ENCODE measurements at places on chromosomes 5 and 9.

- DNase-seq, result no peak
Measured at GRCh38 chr9:35619800-35620158, 1.6 kb upstream of the CD72 start.

DNA sequence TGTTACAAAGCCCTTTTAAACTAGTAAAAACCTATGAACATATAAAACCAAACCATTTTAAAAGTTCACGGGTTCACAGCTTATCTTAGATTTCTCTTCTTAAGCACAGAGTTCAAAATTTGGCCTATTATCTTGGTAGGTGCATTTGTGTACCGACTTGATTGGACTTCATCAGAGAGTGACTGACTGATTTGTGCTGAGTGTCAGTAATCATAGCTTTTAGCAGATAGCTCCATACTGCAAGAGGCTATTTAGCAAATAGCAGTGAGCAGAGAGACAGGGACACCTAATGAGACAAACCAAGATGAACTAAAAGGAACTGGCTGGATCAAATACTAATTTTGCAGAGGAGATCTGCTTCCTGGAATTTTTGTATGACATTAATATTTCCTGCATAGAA lies 274.5 kb downstream of the PRR16 start:
- no peak for DNase-seq

DNA sequence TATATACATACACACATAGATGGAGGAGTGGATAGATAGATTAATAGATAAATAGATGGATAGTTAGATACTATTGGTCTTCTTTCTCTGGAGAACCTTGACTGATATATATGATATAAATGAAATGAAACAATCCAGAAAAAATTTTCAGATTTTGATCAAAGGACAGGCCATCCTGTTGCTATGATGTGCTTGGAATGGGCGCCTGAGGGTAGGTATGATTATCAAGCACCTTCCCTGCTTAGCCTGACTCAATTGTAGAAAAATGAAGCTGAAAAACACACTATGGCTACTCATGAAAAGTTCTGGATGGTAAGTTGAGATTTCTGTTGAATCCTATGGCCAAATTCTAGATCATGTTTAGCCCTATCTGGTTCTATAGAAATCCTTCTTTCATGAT lies 266.5 kb upstream of the KLF4 start:
- no peak for DNase-seq

GRCh38 chr9:124852121-124852828 lies 985 bp upstream of the WDR38 start:
- no peak for DNase-seq

DNA sequence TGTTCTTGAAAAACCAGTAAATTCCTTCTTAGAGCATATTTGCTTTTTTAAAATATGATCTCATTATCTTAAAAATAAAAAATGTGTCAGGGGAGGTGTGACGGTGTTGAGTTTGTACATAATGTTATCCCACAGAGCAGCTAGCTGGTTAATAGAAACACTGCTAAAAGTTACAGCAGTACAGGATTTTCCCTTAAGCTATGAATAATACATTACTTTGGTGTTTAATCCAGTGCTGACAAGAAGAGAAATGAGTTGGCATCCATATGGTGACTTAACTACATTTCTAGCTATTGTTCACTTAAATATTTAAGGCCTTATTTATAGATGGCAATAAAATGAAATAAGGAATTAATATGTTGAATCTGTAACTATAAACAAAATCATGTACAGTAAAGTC lies 883.1 kb downstream of the CDH18 start:
- DNase-seq, result no peak

DNA sequence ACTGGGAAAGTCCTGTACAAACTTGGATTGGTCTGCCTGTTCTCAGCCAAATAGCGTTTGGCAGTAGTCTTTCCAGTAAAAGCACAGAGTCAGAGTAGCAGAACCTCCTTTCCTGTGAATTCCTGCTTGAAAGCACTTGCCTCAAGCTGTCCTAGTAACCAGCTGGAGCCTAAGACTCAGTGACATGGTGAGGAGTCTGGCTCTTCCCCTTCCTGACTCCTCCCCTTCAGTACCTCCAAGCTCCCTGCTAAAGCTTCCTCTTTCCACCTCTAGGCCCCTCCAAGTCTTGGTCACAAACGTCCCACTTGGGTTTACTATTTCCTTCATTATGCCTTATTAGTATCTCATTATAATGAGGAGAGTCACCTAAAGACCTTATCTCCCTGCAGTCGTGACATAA lies 21.4 kb upstream of the FAM81B start:
- DNase-seq, result no peak

- DNase-seq, result no peak
Measured at GRCh38 chr5:172005708-172006320, 624 bp downstream of the FBXW11 start.

DNA sequence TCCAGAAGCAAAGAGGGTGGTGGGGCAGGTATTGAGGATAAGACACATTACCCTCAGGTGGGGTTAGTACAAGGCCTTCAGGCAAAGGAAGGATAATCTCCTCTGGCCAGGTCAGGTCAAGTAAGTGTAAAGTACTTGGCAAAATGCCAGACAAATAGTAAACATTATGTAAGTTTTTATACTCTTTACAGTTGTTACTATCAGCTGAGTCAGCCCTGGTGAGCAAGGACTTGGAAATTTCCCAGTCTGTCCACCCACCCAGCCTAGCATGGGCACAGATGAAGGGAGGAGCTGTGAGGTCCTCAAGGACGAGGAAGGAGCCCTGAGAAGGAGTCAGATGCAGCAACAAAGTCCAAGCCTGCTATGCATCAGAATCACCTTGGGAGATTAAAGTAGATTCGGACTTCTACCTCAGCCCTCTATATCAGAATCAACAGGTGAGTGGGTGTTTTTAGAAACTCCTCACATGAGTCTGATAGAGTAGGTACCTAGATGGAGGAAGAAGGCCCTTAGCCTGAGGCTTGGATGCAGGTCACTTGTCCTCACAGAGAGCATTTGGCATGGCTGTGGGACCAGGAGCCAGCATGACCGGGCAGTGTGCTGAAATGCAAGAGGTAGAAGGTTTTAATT lies 50.2 kb upstream of the BARX1 start:
- DNase-seq, result no peak

GRCh38 chr5:69372394-69372793 lies 2.8 kb downstream of the RAD17 start:
- DNase-seq, result no peak

GRCh38 chr9:97512966-97513560 lies 11.6 kb downstream of the TMOD1 start:
- DNase-seq, result no peak

GRCh38 chr9:127051881-127052595 lies 70.4 kb downstream of the ANGPTL2 start:
- DNase-seq, result no peak

GRCh38 chr9:131715906-131716305 lies 24.0 kb downstream of the RAPGEF1 start:
- no peak for DNase-seq

DNA sequence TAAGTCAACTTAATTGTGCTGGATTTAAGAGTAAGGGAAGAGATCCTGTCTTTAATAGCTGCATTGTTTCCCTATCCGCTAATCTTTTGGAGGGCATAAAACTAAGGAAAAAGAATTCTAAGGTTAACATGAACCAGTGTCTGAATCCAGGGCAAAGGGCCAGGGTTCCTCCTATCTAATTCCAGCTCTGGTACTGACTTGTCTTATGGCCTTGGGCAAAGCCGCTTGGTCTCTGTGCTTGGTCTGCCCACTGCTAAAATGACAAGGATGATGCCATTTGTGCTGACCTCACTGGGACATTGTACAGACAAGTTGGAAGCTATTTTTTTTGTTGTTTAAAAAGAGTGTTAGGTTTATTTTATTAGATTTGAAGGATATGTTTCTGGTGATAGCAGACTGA lies 334.7 kb upstream of the PIK3R1 start:
- no peak for DNase-seq

GRCh38 chr5:144332265-144332664 lies 161.6 kb downstream of the KCTD16 start:
- DNase-seq, result no peak

DNA sequence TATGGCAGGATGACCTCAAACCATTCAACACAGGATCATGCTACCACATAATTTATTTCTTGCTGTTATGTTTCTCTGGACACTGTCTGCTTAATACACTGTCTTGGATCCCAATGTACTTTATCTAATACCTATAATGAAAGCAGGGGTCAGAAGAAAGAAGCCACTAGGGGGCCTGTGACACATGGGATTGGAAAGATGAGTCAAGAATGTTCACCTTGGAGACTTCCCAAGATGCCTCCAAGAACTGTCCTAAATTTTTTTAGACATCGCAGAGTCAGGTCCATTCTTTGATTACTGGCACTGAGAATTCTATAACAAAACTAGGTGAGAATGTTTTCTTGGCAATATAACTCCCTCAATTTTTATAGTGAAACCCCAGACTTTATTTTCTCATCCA lies 305.8 kb upstream of the SMARCA2 start:
- DNase-seq, result no peak

- no peak for DNase-seq
Measured at GRCh38 chr5:175731756-175732465, 74.0 kb downstream of the HRH2 start.

- no peak for DNase-seq
Measured at GRCh38 chr5:139150367-139150999, 47.7 kb downstream of the SIL1 start.

DNA sequence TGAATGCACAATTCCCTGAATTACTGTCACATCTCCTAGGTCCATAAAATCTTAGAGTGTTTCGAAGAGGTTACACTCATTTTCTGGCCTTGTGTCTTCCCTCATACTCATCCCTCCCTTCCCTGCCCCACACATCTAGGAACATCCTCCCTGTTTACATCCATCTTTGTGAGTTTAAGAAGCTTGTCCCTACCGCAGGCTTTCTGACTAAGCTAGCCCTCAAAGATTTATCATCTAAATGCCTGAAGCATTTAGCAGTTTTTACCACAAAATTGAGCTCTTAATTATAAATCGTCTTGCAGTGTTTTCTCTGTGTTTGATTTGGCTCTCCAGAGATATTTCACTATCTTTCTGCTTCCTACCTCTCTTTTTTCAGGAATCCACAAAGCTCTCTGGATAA lies 374.8 kb downstream of the KIAA0825 start:
- no peak for DNase-seq

DNA sequence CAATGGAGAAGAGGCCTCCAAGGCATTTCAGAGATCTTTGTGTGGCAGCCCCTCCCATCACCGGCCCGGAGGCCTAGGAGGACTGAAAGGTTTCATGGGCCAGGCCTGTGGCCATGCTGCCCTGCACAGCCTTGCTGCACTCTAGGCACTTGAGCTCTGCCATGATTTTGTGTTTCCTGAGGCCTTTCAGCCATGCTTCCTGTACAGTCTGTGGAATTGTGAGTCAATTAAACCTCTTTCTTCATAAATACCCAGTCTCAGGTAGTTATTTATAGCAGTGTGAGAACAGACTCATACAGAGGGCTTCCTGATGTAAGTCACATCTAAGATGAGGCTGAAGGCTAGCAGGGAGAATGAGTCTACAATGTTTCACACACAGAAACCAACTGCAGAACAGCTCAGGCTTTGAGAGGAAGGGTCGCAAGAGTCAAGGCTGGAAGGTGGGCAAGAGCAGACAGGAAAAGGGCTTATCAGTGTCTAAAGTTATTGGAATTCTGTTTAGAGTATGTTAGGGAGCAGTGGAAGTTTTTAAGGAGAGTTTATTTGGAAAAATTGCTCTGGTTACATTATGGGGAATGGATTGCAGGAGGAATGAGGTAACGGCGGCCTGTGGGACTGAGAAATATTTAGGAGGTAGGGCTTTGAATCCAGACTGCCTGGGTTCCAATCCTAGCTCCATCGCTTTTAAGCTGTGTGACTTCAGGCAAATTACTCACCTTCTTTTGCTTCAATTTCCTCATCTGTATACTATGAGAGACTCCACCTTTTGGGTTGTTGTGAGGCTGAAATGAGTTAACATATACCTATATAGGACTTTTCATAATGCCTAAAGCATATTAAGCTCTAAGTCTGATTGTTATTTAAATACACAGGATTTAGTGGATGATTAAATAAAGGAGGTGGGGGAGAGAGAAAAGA lies 291.2 kb downstream of the CWC27 start:
- no peak for DNase-seq

DNA sequence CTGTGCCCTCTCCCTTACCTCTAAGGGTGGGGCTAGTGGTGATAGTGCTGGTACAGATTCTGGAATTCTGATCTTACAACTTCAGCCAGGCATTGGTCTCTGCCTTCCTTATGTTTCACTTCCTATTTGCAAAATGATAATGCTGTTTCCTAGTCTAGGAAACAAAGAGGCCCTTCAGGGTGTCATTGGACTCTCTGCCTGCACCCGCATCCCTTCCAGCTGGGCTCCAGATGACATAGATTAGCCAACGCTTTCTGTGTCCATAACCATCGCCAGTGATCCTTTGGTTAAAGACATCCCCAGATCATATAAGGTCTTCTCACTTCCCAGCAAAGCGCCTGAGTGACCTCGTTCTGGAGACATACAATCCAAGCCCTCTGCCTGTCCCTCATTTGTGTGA lies 180.7 kb downstream of the ERCC6L2 start:
- no peak for DNase-seq

- no peak for DNase-seq
Measured at GRCh38 chr5:149855366-149855765, 89.2 kb downstream of the PDE6A start.

DNA sequence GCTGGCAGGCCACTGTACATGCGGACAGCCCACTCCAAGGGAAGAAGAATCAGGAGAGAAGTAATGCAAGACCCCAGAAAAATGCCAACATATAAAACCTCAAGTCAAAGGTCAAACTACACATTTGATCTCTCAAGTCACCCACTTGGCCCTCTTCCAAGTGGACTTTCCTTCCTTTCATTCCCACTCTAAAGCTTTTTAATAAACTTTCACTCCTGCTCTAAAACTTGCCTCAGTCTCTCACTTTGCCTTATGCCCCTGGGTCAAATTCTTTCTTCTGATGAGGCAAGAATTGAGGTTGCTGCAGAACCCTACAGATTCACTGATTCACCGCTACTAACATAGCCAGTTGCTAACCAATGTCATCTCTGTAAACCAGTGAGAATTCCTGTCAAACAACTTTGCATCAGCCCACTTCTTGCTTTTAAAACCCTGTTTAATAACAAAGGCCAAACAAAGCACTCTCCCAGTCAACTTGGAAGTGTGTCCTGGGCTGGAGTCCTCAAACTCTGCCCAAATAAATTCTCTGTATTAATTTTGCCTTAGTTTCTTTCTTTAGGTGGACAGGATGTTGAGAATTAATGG lies 6.9 kb upstream of the ATP6V1G1 start:
- no peak for DNase-seq

DNA sequence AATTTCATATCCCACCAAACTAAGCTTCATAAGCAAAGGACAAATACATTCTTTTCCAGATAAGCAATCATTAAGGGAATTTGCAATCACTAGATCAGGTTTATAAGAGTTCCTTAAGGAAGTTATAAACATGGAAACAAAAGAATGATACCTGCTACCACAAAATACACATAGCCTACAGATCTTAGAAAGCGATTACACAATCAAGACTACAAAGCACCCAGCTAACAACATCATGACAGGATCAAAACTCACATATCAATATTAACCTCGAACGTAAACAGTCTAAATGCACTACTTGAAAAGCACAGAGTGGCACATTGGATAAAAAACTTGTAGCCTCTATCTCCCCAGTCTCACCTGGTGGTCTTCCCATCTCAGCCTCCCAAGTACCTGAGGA lies 512.4 kb upstream of the PTGER4 start:
- DNase-seq, result no peak

GRCh38 chr9:121459513-121459912 lies 40.1 kb downstream of the GGTA1 start:
- DNase-seq, result no peak
